ENCODE measurements at places on chromosomes 3 and 15.

DNA sequence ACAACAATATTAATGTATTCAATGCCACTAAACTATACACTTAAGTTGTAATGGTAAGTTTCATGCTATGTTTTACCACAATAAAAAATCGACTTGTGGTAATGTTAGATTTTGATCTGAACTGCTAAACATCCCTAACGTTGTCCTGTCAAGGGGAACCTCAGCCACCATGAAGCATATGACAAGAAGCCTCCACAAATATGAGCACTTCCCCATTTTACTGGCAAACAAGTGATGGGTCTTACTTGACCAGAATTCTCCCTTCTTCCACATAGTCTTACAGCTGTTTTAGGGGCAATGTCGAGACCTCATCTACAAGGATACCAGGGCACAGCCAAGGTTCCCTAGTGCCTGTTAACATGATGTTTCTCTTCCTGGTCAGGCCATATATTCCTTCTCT, 124.2 kb upstream of the ABI3BP start:
- DNase-seq, result no peak

DNA sequence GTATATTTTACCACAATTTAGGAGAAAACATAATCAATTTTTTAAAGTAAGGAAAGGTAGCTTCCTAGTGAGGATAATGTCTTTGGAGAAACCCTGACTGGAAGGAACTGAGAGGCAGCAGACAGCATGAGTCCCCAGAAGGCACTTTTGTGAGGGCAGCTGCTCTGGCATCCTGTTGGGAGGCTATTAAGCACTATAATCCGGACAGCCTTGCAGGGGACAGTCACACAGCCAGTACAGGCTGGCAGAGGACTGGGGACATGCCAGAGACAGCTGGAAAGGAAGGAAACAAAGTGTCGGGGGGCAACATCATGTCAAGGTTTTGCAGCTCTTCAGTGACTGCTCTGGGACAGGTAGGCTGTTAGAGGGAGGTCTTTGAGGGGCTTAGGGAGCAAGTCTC, 15.7 kb downstream of the ACAN start:
- DNase-seq, result no peak

DNA sequence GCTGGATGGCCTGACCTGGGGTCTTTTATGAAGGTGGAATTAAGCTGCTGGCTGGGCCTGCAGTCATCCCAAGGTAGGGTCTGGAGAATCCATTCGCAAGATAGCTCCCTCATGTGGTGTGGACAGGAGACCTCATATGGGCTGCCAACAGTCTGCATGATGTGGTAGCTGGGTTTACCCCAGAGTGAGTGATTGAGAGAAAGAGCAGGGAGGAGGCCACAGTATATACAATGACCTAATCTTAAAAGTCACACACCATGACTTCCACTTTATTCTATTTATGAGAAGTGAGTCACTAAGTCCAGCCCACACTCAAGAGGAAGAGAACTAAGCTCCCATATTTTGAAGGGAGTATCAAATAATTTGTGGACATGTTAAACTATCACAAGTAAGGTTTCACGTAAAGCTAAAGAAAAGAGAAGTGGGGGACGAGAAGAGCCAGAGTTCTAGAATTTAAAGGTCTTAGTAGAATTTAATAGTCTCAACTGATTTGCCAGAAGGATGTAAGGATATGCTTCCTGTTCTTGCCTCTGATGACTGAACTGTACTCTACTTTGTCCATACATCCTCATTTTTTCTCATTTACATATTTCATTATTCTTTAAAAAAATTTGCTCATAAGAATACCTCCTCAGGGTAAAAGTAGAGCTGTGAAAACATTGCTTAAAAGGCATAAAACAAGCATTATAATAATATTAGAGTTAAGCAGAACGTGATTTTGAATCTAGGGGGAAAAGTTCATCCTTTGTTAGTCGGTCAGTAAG, 184.4 kb downstream of the PEX5L start:
- DNase-seq, result no peak

GRCh38 chr15:80694611-80695098, 455 bp upstream of the ABHD17C start:
- DNase-seq, result peak; percentile 39

- no peak for DNase-seq
These were observed 542.1 kb downstream of the EPHB1 start for GRCh38 chr3:135337192-135337591.

GRCh38 chr3:42438193-42438592, 27.8 kb upstream of the LYZL4 start:
- no peak for DNase-seq

GRCh38 chr15:70056091-70056680, 41.5 kb downstream of the TLE3 start:
- DNase-seq, result no peak

DNA sequence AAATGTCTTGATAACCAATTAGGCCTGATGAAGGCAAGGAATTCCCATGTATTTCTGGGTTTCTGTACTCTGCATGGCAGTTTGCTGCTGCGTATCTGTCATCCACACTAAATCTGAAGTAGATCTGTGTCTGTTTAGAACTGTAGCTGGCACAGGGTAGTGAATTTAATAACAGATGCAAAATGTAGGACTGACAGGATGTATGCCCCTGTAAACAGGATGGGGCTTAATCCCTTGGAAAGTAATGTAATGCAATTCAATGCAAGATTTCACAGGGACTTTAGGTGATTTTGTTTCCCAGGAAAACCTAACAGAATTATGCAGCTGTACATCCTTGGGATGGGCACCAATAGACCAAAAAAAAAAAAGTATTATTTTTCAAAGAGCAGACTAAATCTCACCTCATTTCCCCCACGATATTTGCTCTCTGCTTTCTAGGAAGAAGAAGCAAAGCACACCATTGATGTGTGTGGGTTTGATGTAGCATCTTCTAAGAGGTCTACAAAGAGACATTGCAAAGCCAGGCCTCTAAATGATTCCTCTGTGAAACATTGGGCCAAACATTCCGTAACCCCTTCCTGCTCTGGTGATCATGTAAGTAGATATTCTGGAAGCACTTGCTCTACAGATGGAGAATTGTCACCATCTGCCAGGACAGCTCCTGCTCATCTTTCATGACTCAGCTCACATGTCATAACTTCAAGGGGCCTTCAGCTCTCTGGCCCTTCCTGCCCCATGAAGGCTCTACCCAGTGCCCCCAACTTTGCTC, 464.3 kb upstream of the RGMA start:
- DNase-seq, result no peak

DNA sequence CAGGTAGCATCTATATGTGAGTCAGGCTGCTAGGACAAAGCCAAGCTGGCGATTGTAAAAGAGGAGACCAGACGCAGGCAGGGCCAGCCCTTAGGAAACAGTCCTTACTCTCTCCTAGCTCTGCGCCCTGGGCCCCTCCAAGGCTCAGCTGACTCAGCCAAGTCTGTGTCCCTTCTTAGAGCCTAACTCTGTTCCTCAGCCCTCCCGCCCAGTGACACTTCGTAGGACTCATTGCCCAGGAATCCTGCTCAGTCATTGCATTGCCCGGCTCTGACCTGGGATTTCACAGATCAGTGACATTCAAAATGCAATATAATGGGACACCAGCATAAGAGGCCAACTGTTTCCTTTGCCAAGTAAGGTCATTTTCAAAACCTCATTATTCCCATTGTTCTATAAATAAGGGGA, 244.2 kb downstream of the TLE3 start:
- peak; percentile 79 for DNase-seq

DNA sequence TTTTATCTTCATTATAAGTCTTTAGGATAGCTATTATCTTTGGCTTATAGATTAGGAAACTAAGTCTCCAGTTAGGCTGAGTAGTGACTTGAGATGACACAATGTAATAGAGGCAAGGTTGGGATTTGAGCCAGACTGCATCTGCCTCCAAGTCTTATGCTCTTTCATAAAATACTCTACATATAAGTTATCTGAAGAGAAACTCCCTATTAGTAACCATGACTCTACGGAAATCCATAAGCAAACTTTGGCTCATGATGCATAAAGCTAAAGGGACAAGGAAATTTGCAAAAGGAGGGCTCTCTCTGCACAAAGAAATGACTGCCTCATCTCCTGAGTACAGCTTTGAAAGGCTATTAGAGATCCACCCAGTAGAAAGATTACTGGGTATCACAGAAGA, 77.6 kb upstream of the FRMD4B start:
- DNase-seq, result no peak

DNA sequence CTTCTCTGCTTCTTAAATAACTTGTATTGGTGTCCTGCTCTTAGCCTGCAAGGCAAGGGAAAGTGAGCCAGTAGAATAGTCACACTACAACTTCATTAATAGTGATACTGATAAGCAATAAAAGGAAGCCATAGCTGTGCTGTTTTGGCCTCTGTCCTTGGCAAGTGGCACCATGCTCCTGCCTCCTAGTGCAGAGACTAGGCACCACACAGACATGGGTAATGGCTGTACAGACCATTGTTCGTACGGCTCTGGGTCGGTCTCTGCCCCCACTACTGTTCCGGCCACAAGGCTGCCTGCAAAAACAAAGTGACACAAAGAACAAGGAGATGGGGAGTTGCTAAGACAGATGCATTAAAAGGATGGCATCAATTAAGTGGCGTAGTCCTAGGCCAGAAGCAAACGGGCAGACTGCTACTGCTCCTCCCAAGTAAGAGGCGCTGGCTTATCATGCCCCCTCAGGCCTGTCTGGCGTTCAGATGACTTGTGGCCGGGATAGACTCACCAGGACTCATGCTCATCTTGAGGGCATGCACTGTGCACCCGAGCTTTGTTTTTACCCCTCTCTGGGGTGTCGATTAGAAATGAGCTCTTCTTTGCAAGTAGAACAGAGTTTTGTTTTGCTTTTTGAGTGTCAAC, 75.6 kb downstream of the TRAK1 start:
- no peak for DNase-seq

GRCh38 chr3:99666201-99666600, 27.8 kb downstream of the COL8A1 start:
- peak; percentile 16 for DNase-seq

Measured in SW 1271 (cell line).